NCI-H146 (cell line): ENCODE measurements at places on chromosomes 1 and 21.

DNA sequence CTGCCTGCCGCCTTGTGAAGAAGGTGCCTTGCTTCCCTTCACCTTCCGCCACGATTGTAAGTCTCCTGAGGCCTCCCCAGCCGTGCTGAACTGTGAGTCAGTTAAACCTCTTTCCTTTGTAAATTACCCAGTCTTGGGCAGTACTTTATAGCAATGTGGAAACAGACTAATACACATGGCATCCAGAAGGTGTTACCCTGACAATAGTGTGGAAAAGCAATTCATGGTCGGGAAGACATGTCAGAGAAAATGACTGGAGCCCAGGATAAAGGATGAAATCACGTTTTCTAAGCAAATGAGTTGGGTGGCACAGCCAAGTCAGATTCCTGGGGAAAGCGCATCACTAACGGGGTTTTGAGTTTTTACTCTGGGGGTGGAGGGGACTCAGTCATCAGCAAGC is 76.4 kb downstream of the HLCS start:
- no peak for DNase-seq

DNA sequence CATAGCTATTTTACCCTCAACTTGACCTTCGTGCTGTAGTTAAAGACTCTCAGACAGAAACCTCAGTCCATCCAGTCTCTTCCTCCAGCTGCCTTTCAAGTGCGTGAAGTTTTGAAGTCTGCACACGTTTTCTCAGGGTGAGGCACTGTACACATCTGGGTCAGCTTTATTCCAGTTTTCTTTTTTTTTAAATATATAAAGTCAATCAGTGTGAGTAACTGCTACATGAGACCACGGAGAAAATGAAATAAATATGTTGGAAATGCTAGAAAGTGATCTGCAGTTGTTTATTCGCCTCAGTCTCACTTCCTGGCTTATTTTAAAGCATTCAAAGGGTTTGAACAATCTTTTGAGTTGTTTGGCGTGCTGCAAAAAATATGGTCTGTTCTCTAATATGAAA is 135.7 kb downstream of the ROR1 start:
- DNase-seq: no peak

DNA sequence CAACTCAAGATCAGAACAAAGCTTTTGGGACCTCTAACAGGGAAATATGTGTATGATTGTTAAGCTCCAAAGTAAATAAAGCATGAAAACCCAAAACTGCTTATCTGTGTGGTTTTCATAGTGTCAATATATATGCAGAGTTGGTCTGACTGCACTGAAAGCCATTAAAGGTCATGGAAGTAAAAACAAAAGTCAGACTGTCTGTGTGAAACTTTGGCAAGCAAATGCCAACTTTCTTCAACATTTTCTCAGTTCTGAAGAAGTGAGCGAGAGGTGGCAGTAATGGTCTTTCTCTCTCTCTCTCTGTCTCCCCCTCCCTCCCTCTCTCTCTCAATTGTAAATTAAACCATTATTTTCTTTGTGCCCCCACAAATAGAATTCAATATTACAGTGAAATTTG is 100.1 kb upstream of the S1PR1 start:
- no peak for DNase-seq

- DNase-seq: peak; percentile 13
Measured at GRCh38 chr1:36594023-36594422, 111.3 kb upstream of the CSF3R start.

- no peak for DNase-seq
Measured at GRCh38 chr1:121414905-121415304, 230.1 kb downstream of the SRGAP2C start.
